ENCODE measurements at places on chromosomes 12 and 14. TPM values are rescaled to one million over a fixed set of nuclear protein-coding genes. Genes with fewer than 3 reads are reported as not detected.

SERPINA10 gene
- not detected for total RNA-seq

C1S gene
- total RNA-seq = 0.27 TPM

SERPINA3 gene
- not detected for total RNA-seq

ASCL1 gene
- total RNA-seq = not detected

KRT77 gene
- not detected for total RNA-seq

CD63 gene
- 720 TPM for total RNA-seq

ITGA7 gene
- 0.07 TPM for total RNA-seq

OVCH1 gene
- total RNA-seq = not detected

COX8C gene
- not detected for total RNA-seq

LRRC43 gene
- total RNA-seq = 2.6 TPM

Measured in mammary microvascular endothelial cell (primary cell).